ENCODE measurements at places on chromosomes 7 and 10.
A peak's percentile ranks its signal among the peaks of the same experiment; 100 is the strongest.

DNA sequence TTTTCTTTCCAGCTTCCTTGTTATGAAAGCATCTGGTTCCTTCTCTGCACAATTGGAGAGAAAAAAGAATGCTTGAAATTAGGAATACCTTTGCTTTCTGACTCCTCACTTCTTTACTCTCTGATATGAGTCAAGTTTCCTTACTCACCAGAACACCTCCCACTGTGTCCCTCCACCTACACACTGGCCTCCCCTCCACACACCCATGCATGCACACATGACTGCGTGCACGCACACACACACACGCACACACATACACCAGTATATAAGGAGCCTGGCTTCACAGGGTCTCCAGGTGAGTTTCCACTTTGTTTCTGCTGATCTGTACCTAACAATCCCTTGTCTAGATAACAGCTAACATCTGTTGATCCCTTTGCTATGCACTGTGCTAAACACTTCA, 11.4 kb upstream of the PTER start:
- DNase-seq: no peak

DNA sequence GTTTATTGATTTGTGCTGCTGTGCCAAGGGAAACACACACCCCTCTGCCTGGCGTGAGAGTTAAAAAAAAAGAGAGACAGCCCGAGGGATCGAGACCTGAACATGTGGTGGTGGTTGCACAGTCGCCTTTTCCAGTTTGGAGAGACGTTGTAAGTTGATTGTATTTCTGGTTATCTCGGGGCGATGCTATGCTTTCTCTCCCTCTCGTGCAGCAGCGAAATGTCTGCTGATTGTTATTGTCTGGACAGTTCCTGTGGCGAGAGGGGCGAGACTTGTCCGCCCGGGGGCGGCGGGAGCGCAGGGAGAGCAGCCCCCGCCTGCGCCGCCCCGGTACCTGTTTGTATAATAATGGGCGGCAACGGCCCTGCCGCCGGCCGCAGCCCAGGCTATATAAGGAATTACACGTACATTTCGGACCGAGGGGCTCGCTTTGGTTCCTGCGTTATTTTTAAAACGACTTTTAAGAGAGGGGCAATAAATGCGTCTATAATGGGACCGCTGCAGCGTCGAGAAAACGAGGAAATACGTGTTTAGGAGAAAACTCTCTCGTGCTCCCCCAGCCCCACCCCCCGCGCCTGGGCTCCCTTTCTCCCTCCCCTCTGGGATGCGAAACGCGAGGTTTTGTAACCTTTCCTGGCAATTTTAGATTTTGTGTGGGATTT, 1.7 kb downstream of the ZEB1 start:
- peak; percentile 8 for DNase-seq

DNA sequence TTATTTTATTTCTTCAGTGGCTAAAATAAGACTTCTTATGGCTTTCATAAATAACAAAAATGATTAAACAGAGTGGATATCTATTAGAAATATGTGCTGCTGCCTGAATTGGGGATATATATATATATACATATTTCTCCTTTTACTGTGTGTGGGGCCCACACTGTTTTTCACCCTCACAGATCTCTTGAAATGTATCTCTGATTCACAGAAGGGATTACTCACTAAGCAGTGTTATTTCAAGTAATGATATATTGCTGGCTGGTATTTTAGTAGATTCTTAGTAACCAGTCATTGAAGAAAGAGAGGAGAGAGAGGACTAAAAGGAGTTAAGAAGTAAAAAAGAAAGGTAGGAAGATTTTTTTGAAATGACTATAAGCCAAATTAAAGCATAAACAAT, 308.6 kb upstream of the NRP1 start:
- no peak for DNase-seq

DNA sequence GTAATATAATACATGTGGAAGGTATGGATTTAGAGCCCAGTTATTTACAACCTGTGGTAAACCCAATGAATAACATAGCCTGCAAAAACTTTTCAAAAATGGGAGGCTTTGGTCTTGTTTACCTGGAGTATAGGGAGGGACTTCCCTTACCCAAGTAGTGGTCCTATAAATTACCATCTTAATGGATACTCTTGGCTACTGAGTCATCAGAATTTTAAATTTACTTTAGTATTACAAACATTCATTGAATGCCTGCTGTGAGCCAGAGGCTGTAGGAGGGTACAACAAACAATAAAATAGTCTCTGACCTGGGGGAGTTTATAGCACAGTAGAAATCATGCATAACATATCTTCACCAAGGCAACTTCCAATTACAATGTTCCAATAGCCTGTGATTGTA, 365.1 kb downstream of the BBS9 start:
- no peak for DNase-seq

DNA sequence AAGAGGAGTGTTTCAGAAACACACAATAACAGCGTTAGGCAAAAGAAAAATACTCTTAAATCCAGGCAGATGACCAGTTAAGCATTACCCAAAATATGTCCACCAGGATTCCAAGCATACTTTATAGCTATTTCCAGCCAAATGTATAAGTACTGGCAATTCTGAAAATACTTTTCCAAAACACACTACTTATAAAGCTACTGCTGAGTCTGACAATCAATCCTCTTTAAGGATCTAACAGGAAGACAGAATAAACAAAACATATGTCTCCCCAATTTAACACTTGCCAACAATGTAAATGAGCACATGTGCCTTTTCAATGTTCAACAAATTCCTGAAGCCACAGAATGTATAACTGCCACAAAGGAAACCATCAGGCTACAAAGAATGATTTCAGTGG, 370.9 kb downstream of the SORCS1 start:
- DNase-seq: no peak

DNA sequence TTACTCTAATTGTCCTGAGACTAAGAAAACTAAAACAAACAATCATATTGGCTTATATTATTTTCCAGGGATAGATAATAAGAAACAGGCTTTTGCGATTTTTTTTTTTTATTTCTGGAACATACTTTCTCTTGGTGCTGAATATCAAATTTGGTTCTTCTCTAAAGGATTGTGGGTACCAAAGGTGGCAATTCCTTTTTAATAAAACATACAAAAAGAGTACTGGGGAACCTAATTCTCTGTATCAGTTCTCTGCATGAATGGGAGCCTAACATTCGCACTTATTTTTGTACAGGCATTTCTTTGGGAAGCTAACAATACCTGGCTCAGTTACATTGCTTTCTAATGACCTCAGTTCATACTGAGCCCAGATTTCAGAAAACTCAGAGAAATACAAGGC, 32.8 kb downstream of the LRRC18 start:
- no peak for DNase-seq

GRCh38 chr10:74227697-74228424, 76.8 kb downstream of the ADK start:
- peak; percentile 69 for DNase-seq

- DNase-seq: no peak
Measured at GRCh38 chr10:98832738-98833137, 386.0 kb upstream of the HPS1 start.

- DNase-seq: no peak
Measured at GRCh38 chr7:107588529-107589130, 8.6 kb downstream of the BCAP29 start.

- no peak for DNase-seq
Measured at GRCh38 chr10:133465950-133466474, 12.3 kb downstream of the SCART1 start.

GRCh38 chr10:31158011-31158658, 126.5 kb upstream of the ZNF438 start:
- no peak for DNase-seq

GRCh38 chr7:158023681-158024350, 563.8 kb downstream of the PTPRN2 start:
- DNase-seq: no peak

DNA sequence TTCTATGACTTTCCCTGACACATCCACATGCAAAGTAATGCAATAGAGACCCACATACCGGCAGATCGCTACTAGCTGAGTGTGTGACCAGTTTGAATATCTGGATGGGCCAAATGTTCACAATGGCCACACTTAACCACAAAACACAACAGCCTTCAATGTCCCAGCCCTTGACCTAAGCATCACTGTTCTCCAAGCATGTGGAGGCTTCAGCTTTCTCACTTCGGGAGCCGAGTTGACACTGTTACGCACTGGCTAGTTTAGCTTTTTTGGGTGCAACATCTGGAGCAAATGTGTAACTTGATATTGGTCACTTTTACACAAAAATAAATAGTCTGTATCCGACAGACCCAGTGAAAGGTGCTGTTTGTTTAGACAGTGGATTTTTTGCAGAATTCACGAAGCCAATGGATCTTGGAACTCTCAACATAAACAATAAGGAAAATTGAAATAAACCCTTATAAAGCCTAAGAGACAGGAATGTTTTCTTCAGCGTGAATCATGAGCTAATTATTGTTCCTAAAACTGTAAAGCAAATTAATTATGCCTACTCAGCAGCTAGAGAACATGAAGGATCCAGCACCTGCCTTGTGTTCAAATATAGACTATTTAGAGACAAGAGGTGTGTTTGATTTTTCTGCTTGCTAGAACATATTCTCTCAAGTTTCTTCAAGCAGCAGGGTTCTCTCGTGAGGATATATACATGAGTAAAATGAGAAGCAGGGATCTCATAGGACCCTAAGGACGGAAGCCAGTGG, 117.6 kb upstream of the JCAD start:
- DNase-seq: no peak

DNA sequence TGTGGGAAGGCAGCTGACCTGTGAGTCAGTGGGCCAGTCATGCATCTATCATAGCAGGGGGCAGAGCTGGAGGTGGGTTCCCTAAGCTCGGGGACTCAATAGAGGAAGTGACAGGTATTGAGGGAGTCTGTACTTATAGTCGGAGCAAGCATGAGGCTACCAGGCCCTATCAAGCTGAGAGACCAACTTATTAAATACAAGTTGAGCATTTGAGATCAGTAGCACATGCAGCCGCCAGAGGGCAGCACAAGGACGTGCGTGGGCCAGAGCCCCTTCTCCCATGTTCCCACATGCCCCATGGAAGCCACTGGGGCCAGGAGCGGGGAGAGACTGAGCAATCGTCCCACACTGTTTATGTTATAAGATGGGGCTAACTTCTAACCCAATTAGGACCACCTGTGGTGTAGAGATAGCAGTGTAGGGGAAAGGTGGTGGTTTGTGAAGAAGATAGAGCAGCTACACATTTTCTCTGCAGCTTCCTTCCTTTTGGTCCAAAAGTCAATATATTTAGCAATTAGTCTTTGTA, 13.0 kb upstream of the STK31 start:
- peak; percentile 53 for DNase-seq

GRCh38 chr7:29435167-29435566, 128.5 kb upstream of the PRR15 start:
- no peak for DNase-seq

GRCh38 chr7:8014399-8014798, 45.8 kb downstream of the GLCCI1 start:
- DNase-seq: no peak

DNA sequence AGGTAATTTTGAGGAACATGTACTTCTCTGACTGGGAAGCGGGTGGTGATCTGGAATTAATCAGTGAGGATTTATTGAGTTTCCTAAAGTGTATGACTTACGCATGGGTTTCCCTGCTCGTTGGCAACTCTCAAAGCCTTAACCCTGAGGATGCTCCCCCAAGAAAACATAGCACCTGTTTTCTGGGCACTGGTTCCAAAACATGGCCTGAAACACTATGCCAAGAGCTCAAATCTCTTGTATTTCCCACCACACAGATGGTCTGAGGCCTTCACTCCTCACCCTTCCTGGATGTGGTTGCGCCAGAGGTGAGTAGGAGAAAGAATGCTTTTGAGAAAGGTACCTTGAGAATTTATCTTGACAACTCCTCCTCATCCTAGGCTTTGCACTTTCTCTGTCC, 250.4 kb downstream of the FZD1 start:
- DNase-seq: no peak

DNA sequence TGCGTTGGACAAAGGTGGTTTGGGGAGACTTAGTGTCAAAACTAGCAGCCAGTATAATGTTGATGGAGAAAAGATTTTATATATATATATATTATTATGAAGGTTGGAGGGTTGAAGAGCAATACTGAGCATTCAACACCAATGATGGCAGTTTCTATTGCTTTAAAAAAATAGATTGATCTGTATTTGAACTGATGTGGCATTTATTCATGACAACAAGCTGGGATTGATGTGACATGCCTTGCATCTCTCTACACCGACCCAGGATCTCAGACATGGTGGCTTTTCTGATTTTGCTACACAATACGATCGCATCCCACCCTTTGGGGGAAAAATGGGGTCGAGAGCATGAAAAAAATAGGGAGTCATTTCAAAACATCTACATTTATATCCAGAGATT, 175.4 kb downstream of the POU6F2 start:
- no peak for DNase-seq

DNA sequence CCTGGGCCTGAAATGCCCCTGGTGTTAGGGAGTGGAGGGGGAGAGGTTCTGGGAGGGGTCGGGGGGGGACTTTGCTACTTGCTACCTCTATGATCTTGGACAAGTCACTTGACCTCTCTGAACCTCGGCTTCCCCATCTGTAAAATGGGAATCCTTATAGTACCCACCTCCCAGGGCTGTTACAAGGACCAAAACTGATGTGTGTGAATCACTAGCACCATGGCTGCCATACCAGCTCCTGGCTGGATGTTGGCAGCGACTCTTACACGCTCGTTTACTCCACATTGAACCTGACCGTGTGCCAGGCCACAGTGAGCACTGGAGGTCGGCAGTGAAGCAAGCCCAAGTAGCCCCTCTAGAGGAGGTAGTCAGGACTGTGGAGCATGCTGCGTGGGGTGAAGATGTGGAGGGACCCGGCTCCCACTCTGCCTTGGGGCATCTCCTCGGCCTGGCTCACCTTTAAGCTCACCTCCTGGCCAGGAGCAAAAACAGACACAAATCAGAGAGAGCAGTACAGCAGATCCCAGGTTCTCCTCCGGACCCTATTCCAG, 28.9 kb downstream of the PPIF start:
- no peak for DNase-seq

- DNase-seq: no peak
Measured at GRCh38 chr7:88057655-88058054, 123.6 kb downstream of the ADAM22 start.

GRCh38 chr7:140310337-140311002, 87.9 kb downstream of the SLC37A3 start:
- no peak for DNase-seq

- no peak for DNase-seq
Measured at GRCh38 chr10:46317889-46318288, 31.1 kb downstream of the ANTXRL start.

GRCh38 chr10:35165136-35165535, 38.5 kb downstream of the CREM start:
- no peak for DNase-seq
